ENCODE measurements at places on chromosomes 13 and 19.

DNA sequence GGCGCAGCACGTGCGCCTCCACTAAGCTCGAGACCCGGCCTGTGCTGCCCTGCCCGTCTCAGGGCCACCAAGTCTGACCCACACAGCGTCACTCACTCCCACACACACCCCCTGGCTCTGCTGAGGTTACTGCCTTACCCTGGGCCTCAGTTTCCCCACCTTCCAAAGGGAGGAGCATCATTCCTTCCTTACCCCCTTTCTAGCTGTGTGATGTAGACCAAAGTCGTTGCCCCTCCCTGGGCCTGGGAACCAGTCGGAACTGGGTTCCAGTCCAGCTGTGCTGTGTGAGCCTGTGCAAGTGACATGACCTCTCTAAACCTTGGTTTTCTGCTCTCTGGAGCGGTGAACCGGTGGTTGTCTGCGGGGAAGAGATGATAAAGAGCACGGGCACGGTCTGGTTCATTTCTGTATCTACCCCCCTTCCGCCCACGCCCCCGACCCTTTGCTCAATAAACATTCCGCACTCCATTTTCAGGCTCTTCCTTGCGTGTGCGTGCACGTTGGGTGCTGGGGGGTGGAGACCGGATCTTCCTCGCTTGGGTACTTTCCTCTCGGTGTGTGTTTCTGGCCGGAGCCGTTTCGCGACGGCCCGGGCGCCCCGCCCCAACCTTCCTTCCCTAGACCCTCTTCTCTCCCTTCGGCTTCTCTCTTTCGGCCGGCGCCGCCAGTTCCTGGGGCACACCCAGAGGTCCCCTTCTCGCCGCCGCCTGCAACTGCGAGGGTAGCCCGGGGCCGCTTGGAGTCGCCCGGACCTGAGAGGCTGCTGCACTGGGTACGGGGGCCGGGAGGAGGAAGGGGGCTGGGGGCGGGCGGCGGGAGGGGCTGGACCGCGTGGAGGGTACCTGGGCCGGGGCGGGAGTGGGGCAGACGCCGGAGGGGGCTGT lies at the start of gene ZNF581:
Gene ZNF581 (plus strand): TSS at position 647 of the 884 bp plus-strand sequence. CDS start 923 bp downstream, outside the sequence.
- DNase-seq, result no peak

DNA sequence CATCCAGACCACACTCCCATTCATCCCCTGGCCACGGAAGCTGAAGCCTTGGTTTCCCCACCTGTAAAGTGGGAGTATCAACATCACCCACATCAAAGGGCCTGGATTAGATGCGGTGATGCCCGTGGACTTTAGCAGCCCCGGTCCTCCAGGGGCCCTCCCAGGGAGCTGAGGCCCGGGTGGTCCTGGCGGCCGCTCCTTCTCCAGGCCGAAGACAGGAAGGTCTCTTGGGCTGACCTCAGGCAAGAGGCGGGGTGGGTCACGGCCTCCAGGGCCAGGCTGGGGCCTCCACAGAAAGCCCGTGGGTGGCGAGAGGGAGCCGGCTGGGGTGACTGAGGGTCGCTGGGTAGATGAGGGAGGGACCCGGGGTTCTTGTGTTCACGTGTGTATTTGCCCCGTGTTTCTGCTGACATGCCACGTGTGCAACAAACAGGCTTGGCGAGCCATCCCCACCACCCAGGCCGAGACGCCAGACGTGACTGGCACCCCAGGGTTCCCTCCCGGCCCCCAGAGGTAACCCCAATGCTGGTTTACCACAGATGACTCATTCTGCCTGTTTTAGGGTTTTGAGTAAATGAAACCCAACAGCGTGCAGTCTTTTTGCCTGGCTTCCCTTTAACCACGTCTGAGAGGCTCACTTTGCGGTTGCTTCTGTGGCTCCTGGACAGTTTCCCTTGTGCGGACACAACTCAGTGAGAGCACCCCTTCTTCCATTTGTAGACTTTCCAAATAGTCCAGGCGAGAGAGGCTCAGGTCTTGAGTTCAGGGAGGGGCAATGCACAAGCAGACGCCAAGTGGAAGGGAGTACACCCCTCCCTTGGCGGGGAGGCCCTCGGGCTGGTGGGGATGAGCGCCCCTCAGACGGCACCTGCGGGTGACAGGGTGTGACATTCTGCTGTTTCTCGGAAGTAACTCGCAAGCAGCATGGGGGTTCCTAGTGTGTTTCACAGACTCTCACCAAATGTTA lies 42.9 kb downstream of the C13orf46 start:
- DNase-seq, result peak; percentile 34

DNA sequence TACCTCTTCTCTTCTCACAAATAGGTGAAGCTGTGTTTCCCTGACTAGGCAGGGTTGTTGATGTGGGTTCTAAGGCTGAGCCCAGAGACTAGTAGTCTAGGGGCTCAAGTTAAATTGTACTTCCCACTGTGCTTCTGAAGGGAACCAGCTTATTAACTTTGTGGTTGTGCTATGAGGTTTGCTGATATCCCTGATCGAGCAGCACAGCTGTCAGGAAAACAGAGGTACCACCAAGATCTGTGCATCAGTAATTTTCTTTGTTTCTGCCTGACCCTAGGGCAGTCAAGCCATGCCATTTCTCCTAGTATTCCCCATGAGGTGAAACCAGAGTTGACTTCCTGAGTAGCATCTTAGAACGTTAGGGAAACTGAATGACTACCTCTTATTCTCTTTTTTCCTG lies 853.8 kb upstream of the MIR17HG start:
- DNase-seq, result no peak

GRCh38 chr19:17058236-17058635 lies 17.0 kb downstream of the HAUS8 start:
- DNase-seq, result no peak

DNA sequence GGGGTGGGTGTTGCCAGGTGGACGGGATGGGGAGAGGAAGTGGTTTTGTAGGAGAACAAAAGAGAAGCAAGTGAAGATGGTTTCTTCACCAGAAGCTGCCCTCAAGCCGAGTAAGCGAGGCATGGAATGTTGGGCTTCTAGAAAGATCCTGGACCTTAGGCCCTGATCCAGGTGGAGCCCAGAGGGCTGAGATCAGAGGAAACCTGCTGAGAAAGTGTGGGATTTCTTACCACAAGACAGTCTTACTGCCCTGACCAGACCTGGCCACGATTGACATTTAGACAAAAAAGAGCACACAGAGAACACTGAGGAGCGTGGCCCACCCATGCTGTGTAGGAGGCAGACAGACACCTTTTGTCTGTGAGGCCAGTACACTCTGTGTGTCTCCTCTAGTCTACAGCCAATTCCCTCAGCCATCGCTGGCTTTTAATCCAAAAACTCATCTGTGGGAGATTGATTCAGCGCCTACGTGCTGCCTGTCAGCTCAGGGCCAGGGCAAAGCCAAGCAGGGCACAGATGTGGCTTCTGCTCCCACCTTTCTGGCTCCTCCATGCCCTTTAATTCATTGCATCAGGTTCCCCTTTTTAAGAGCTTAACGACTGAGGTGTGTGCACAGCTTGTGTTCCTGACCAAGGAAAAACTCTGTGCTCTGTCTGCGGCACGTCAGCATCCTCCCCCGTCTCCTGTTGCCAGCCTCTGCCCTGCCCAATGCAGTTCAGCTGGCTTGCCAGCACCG lies 123.3 kb downstream of the AKAP11 start:
- no peak for DNase-seq

GRCh38 chr13:39616087-39616694 lies 13.2 kb upstream of the LHFPL6 start:
- DNase-seq, result no peak

DNA sequence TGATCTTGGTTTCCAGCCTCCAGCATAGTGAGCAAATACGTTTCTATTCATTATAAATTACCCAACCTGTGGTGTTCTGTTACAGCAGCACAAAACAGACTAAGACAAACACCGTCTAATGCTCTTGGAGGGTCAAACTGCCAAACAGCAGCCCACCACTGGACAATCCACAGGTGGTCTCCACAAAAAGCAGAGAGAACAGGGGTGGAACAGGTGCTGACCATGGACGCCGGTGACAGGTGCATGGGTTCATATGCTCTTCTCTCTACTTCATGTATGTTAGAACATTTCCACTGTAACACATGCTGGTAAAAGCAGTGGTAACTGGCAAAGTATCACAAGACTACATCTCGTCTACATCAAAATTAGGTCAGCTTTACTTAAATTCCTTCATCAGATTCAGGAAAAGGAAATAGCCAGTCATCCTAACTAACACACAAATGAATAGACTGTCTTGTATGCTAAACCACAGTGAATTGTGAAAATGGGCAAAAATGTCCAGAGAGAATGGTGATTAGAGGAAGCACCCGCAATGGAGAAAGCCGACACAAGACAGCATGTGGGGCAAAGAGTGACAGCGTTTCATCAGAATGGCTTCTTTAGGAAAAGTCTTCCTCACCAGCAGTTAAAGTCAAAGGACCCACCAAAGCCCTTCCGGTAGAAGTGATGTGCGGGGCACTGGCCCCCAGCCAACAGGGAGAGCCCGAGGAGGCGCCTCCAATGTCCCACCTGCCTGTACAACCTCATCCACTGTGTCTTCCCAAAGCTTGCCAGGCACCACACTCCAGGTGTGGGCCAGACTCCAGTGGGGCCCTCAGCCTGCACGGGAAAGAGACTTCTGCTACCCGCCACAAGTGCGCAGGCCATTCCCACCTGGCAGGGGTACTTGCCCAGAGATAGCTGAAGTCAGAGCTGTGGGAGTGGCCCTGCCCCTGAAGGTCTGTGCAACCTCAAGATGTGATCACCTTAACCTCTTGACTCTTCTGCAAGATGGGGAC lies 6.5 kb downstream of the CARS2 start:
- no peak for DNase-seq

GRCh38 chr19:31349160-31349881 lies at the start of gene TSHZ3:
Gene TSHZ3 (minus strand): TSS chr19:31349436. CDS start chr19:31349219, 217 bp downstream.
- DNase-seq, result peak; percentile 81

DNA sequence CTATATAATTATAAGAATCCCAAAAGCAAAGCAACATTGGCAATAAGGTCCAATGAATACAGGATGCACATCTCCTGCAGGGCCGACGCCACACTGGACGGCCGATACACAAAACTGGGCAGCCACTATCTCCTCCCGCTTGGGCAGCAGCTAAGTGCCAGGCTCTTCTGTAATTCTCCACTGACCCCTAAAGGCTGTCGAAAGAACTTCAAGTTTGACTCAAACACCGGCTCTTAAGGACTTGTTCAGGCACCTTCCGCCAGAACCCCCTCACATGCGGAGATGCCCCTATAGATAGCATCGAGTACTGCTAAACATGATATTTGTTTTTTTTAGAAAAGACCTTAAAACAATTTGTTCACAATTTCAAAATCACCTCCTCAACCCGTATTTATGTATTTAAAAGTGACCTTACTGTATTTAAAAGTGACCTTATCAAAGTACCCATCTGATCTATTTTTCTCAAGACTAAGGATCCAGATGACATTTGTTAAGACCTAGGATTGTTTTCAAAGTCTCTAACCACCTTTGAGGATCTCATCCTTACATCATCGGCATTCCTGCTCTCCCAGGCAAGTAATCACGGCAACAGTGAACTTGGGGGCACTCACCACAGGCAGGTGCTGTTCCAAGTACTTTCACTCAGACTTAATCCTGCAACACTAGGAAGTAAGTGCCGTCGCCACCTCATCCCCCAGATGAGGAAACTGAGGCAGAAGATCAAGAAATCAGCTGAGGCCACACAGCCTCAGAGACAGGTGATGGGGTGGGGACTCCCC lies 77.8 kb downstream of the TUBGCP3 start:
- DNase-seq, result no peak

GRCh38 chr19:51687791-51688670 lies 5.1 kb upstream of the SPACA6 start:
- DNase-seq, result no peak

DNA sequence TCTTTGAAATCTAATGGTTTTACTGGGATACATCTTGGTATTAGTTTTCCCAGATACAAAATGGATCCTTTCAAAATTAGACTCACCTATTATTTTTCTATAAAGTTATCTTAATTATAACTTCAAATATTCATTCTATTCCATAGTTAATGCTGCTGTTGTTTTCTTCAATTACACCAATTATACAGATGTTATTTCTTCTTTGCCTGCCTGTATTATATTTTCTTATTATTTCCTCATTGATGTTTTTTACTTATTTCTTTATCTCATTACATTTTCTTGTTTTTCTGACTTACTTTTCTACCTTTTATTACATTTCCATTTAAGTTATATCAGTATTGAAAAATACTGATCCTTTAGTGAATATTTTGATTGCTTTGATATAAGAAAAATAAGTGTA lies 40.9 kb downstream of the SPACA7 start:
- DNase-seq, result no peak

GRCh38 chr13:49838989-49839388 lies 46.5 kb upstream of the KPNA3 start:
- no peak for DNase-seq

DNA sequence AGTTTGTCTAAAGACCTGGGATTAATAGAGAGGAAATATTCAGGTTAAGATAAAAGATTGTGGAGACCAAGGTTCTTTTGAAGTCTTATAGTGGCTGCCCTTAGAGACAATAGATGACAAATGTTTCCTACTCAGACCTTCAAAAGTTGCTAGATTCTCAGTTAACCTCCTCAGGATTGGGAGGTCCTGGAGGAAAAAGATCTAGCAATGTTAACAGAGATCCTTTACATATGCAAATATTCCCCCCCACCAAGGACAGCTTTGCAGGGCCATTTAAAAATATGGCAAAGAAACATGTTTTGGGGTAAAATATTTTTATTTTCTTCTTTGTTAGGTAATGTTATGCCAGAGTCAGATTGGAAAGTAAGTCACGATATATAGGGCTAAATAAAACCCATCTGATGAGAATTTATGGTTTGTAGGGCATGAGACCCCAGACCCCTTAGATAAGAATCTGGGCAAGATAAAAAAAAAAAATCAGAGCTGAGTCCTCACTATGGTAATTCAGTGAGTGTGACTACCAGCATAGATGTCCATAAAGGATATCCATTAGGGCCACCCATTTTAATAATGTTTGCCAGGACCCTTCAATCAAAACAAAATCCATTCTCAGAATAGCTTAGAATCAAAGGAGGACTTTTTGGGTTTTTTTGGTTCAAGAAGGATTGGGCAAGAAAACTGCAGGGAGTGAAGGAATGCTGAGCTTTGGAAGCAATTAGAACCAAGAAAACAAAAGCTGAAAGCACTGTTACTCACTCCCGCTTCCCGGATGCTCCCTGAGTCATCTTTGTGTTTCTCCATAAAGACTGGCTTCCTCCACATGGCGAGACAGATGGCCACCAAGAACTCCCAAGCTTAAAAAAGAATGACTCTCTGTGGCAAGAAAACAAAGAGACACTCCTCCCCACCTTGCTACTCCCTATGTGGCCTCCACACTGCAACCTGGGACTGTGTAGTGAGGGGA lies 28.2 kb downstream of the VSTM1 start:
- DNase-seq, result no peak

- DNase-seq, result no peak
Measured at GRCh38 chr19:42563352-42564210, 31.1 kb downstream of the CEACAM8 start.

GRCh38 chr19:10518444-10519361 lies 1.5 kb upstream of the S1PR5 start:
- no peak for DNase-seq

- no peak for DNase-seq
Measured at GRCh38 chr13:50156140-50156539, 140.9 kb downstream of the KCNRG start.

GRCh38 chr19:13537454-13537853 lies 31.2 kb upstream of the CACNA1A start:
- DNase-seq, result no peak

- no peak for DNase-seq
Measured at GRCh38 chr13:26255691-26256277, 1.9 kb downstream of the CDK8 start.

Measured in RWPE2 (cell line).